ENCODE measurements at places on chromosomes 2 and 18. TPM values are rescaled to one million over a fixed set of nuclear protein-coding genes. Genes with fewer than 3 reads are reported as not detected.

Gene PCARE
- 0.43 TPM for polyA plus RNA-seq

- no peak for DNase-seq
Observed at GRCh38 chr2:1487758-1488157, 74.5 kb downstream of the TPO start.

GRCh38 chr18:23879966-23880565 is 134.5 kb upstream of the TTC39C start:
- no peak for DNase-seq

DNA sequence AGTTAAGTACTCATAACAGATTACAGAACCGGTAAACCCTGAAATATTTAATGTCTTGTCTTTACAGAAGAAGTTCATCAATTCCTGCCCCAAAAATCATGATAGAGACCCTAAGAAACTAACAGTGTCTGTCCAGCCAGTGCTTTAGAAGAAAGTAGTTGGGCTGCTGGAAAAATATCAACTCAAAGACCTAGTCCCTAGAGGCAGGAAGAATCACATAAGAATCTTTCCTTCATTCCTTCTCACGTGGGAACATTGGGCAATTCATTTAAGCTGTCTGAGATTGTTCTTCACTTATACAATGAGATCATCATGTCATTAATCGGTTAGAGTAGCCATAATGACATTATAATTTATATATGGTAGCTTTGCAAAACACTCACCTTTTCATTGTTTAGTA is 156.4 kb downstream of the CCBE1 start:
- DNase-seq: no peak

Measured in left kidney (tissue), 8 donors.